Skin of body (tissue), 3 donors: ENCODE measurements at places on chromosomes 12 and 14.

GRCh38 chr12:13442457-13442856, 245.9 kb downstream of the EMP1 start:
- DNase-seq: no peak

DNA sequence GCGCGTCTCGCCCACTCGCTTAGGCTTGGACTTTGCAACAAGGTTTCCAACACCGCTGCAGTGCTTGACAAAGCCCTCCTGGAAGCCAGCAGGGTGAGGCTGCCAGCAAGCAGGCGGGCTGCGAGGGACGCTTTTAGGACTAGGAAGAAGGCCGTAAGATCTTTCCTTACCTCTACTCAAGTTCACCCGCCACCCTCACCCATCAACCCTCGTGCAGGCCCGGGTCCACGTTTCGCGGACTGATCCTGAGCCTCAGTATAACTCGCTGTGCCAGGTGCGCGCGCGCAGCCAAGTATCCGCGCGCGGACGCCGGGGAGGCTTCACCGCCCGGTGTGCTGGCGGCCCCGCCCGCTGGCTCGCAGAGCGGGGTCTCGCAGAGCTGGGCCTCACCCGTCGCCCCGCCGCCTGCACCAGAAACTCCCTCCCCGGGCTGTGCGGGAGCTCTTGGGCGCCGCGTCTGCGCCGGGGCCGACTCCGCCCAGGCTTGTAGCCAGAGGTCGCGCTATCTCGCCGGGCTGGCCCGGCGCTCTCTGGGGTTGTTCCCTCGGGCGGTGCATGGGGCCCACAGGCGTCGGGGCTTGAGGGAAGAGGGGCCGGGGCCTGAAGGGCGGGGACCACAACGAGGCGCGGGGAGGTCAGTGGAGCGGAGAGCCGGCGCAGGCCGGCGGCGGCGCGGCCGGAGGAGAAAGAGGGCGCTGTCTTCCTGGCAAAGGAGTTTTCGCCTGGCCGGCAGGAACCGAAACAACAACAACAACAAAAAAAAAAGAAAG, 7.6 kb upstream of the SIX1 start:
- no peak for DNase-seq

- no peak for DNase-seq
Measured at GRCh38 chr12:109092497-109093021, 713 bp downstream of the ALKBH2 start.

DNA sequence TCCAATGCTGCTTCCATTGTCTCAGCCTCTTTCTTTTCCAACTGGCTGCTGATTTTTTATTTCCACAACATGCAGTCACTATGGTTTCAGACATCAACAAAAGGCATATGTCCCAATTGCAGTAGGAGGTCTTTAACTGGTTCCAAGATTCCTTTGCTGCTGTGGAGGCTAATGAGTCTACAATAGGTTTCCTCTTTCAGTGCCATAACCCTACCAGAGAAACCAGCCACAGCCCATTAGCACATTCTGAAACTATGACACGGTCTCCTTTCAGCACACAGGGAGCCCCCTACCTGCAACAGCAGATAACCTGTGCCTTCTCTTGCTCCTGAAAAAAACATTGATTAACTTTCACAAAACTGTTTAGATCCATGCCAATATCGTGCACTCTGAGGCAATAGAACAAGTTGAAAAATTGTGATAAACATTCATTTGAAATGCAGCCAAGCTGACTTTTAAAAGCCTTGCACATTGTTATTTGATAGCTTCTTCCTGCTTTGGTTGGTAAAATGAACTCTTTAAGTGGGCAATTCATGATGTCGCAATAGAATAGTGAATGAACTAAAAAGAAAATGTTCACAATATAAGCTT, 32.4 kb downstream of the PLEKHG7 start:
- DNase-seq: peak; percentile 71

GRCh38 chr12:24905431-24905830, 43.5 kb downstream of the BCAT1 start:
- DNase-seq: no peak

DNA sequence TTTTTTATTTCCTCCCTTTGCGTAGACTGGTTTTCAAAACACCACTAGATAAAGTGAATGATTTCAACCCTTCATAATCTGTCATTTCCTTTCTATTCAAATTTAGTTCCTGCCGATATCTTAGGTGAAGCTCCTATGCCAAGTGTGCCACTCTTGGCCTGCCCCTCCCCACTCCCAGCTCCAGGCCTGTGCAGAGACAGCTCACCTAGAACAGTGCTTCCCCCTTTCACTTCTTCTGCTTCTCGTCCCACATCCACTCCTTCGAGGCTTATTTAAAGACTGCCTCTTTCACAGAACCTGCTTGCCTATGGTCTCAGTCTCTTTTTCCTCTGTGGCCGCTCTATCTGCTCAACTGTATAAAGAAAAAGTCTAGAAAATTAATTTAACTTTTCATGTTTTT, 473.8 kb downstream of the RAD51B start:
- no peak for DNase-seq
